Fibroblast of skin of back (primary cell): ENCODE measurements at places on chromosomes 1 and 21.

DNA sequence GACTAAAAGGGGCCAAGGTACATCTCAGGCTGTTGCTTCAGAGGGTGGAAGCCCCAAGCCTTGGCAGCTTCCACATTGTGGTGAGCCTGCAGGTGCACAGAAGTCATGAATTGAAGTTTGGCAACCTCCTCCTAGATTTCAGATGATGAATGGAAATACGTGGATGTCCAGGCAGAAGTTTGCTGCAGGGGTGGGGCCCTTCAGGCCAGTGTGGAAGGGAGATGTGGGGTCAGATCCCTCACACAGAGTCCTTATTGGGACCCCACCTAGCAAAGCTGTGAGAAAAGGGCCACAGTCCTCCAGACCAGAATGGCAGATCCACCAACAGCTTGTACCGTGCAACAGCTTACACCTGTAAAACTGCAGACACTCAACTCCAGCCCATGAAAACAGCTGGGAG is 67.4 kb upstream of the PTGS2 start:
- no peak for DNase-seq

GRCh38 chr1:80375662-80376061 is 1369.1 kb upstream of the ADGRL4 start:
- peak; percentile 95 for DNase-seq

DNA sequence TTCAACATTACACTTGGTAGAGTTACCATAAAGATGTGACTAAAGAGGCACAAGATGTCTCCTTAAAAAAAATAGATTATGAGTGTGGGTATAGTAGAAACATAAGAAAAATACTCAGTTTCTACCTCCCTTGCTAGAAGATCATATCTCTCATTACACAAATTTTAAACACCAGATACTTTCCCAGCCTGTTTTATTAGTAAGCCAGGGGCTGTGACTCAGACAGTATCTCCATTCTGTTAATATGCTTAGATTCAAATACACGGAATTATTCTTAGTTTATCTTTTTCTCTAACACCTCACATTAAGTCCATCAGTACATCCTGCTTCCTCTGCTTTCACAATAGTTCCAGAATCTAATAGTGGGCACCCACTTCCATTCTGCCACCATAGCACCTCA is 561.8 kb upstream of the ADAMTS5 start:
- DNase-seq: no peak

DNA sequence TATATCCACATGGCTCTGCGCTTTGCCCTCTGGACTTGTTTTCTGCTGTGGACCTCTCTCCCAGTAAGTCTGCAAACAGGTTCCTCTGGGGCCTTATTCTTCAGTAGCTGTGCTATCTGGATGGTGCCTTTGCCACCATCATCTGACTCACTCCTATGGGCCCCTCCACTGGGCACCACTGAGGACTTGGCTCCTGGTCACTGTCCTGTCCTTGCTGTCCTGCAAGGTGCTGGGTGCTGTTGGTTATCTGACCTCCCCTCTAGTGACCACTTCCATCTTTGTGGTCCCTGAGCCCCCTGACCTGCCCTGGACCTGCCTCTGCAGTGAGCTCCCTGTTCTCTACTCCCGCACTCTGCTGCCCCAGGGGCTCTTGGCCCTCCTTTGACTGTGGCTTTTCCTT is 6.7 kb downstream of the CNIH3 start:
- no peak for DNase-seq

- DNase-seq: no peak
Measured at GRCh38 chr1:203756036-203756435, 8.9 kb upstream of the LAX1 start.

- DNase-seq: peak; percentile 79
Measured at GRCh38 chr21:36966066-36966820, at the start of gene HLCS. Gene HLCS, minus strand, starts transcription at chr21:36966669. Its CDS starts 31 bp downstream, at chr21:36966638.

DNA sequence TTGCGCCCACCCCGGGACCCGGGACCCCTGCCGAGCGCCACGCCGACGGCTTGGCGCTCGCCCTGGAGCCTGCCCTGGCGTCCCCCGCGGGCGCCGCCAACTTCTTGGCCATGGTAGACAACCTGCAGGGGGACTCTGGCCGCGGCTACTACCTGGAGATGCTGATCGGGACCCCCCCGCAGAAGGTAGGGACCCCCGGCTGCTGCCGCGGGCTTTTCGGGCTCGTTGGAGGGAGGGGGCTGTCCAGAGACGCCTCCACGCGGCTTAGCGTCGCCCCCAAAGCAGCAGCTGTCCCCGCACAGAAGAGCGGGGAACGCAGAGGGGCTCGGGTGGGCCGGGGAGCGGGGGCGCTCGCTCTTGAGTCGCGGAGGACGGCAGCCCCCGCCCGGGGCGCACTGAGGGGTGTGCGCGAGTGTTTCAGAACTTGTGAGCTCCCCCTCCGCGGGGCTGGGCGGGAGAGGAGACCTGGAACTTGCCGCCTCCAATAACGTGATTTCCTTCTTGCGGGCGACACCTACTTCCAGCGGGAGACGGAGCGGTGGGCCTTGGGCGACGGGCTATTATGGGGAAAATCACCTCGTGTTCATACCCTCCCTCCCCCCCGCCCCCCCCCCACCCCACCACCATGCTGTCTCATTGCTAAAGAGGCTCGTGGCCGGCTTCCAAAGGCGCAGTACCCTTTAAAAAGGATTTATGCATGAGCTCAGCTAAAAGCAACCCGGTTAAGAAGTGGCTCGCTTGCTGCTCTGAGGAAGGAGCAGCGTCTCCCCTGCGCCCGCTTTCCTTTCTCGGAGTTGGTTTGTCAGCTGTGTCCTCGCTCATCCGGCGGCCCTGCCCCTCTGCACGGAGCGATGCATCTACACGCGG is 664 bp downstream of the BACE2 start:
- DNase-seq: peak; percentile 66

GRCh38 chr1:22408230-22408629 is 43.4 kb upstream of the ZBTB40 start:
- no peak for DNase-seq

DNA sequence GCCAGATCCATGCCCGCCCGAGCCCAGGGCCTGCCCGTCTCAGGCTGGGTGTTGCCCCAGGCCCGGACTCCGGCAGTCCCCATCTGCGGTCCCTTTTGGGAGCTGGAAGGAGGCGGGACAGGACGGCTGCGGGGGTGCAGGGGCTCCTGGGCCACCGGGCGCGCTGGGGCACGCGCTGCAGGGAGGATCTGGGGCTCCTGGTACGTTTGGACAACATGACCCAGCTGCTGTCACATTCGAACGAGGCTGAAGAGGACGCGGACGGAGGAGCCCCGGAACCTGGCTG is 6.6 kb upstream of the CALML6 start:
- DNase-seq: no peak

GRCh38 chr1:109295712-109296415 is 10.9 kb downstream of the MYBPHL start:
- no peak for DNase-seq

DNA sequence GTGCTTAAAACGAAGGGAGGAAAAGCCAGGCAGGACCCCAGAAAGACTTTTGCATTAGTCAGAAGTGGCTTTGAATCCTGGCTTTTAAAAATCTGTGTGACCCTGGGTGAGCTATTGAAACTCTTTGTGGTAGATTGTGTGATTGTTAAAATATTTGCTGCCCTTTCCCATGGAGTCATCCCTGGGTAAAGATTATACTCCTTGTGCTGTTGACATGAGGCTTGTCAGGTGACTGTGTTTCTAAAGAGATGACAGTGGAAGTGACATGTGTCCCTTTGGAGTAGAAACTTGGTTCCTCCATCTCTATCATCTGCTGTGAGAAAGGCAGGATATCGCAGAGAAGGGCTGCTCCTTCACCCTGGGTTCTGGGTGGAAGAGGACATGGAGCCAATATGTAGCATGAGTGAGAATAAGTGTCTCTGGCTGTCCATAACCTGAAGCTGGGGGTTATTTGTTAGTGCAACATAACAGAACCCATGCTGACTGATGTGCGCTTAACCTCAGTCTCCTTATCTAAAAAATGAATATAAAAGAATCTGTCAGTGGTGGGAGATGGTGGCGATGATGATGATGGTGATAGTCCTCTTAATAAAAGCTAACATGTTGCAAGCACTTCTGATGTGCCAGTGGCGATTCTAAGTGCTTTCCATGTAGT is 187.6 kb downstream of the RHOU start:
- DNase-seq: no peak

DNA sequence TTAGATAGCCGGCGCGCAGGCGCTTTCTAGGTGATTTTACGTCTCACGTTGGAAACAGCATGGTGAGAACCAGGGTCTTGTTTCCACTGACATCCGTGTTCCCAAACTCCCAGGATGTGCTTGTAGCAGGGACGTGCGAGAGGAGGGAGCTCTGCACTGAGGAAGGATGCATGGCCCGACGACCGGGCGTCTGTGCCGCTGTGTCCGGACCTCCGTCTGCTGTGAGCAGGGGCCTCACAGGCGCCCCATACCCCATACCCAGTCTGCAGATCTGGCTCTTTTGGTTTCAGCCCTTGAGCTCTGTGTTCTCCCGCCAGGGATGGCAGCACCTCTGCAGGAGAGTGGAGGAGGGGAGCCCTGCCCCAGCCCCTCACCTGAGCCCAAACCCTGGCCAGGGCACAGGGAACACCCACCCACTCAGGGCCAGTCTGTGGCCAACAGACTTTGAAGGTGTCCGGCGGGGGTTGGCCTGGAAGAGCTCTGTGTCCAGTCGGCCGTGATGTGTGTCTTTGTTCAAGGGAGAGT is 67.2 kb upstream of the COL6A1 start:
- DNase-seq: no peak

DNA sequence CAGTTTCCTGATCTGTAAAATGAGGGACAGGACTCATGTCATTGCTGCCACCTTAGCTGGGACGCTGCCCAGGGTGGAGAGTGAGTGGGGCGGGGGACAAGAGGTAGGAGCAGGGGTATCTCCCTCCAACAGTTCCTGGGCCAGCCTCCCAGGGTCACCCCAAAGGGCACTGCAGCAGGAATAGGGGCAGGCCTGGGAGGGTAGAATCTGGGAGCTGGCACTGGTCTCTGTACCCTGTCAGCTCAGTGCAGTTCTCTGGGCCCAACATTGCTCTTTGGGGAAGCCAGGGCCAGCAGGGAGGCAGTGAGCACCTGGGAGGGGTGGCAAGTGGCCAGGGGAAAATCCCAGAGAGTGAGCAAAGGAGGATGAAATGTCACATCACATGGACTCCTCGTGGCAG is 55.8 kb downstream of the ELK4 start:
- DNase-seq: no peak

DNA sequence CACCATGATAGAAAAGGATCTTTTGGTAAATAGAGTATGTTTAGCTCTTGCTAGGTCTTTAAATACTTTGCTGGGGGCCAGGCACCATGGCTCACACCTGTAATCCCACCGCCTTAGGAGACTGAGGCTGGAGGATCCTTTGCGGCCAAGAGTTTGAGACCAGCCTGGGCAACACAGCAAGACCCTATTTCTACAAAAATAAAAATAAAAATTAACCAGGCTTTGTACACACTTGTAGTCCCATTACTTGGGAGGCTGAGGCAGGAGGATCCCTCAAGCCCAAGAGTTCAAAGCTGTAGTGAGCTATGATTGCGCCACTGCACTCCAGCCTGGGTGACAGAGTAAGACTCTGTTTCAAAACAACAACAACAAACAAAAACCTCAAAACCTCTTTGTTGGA is 1.1 kb upstream of the KCNE2 start:
- no peak for DNase-seq

GRCh38 chr1:170927955-170928840 is 7.1 kb upstream of the MROH9 start:
- DNase-seq: peak; percentile 16

GRCh38 chr1:52691821-52692220 is 6.3 kb downstream of the COA7 start:
- no peak for DNase-seq

GRCh38 chr1:33435096-33435820 is 4.4 kb upstream of the PHC2 start:
- DNase-seq: peak; percentile 94
